Erythroblast (primary cell): ENCODE measurements at places on chromosomes 2 and 18.

- DNase-seq: no peak
Measured at GRCh38 chr2:1504311-1504750, 91.1 kb downstream of the TPO start.

DNA sequence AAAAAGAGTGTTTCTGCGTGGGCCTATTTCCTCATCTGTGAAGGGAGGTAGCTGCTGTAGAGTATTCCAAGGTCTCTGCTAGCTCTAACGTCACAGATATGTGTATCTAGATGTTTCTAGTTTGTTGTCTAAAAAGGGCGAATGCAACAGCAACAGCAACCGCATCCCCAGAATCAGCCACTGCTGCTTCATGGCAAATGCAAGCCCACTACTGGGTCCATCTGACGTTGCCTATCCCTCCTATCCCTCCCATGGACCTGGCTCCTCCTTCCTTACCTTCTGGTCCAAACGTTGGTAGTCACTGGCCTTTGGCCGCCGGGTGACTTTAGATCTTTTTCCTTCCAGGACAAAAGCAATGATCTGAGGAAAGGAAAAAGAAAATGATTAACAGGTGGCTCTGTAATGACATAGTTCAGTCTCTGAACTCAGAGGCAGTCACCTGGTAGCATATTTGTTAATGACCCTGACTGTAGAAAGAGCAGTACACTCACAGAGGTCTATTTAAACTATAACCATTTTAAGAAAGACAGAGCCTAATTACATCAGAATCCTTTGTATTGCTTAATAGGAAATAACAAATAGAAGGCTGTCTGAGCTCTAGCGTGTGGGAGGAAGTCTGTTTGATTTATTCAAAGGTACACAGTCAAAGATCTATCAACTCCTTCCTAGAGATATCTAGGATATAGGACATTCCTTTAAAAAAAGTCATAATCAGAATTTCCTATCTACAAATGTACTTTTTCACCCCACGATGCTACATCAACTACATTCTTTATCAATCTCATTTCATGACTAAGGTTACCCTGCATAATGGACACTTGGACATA, 2.9 kb downstream of the TGOLN2 start:
- DNase-seq: peak; percentile 13

GRCh38 chr2:237459741-237460174, 27.3 kb upstream of the MLPH start:
- no peak for DNase-seq

DNA sequence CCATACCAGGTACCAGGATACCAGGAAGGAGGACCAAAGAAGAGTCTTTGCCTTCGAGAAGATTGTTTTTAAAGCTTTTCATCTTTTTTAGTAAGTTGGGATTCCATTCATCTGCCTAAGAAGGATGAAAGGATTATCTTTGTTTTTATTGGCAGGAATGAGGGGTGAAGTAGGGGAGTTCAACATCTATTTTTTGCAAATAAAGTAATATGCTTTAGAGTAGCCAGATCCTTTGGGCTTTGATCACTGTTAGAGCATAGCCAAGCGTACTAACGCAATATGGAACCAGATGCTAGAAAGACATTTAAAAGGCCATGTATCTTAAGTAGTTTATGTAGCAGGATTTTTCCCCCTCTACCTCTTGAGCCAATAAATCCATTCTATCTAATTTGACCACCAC, 133.0 kb downstream of the PRPF40A start:
- no peak for DNase-seq

DNA sequence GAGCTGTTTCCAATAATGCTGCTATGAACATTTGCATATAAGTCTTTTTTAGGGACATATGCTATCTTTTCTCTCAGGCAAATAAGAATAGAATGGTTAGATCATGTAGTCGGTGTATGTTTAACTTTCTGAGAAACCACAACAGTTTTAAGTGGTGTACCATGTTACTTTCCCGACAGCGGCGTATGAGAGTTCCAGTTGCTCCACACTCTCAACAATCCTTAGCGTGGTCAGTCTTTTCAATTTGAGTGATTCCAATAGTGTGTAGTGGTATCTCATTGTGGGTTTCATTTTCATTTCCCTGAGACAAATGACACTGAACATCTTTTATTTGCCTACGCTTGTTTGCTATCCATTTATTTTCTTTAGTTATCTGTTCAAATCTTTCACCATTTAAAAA, 149.5 kb downstream of the ACOXL start:
- no peak for DNase-seq

- no peak for DNase-seq
Measured at GRCh38 chr2:65073879-65074565, 17.8 kb downstream of the CEP68 start.

- no peak for DNase-seq
Measured at GRCh38 chr2:98929920-98930319, 6.1 kb downstream of the CRACDL start.

- DNase-seq: peak; percentile 78
Measured at GRCh38 chr2:12451726-12452125, 265.0 kb upstream of the TRIB2 start.

- DNase-seq: no peak
Measured at GRCh38 chr18:63224630-63225029, 94.9 kb downstream of the BCL2 start.

- no peak for DNase-seq
Measured at GRCh38 chr2:56018267-56018666, 94.7 kb upstream of the EFEMP1 start.

DNA sequence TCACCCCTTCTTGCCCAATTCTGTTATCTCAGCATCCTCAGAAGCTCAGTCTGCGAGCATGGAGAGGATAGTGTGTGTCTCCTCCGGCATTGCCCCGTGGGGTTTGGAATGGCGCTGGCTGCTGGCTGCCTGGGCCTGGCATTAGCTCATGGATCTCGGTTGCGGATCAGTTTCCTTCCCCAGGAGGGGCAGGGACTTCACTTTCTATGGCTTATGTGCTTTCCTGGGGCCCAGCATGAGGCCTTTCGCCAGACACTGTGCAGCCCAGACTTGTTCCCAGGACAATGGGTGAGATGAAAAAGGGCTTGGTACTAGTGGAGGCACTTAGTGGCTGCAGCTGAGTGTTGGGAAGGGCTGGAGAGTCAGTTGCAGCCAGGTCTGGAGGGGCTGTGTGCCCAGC, 143.3 kb downstream of the GLI2 start:
- DNase-seq: no peak

DNA sequence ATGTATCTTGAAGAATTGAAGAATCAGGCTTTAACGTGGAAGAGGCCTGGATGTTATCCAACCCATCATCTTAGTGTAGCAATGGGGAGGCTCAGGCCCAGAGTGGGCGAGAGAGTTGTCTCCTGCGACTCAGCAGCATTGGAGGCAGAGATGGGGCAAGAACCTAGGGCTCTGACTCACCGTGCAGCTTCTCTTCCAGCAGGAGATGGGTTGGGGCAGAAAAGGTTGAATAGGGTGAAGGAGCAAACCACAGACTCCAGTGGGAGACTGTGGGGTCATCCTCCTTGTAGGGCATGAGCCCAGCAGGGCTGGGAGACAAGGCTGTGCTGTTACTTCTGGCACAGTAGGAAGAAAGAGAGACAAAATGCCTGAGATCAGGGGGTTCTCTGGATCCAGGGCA, 1.4 kb downstream of the IL36RN start:
- DNase-seq: no peak

DNA sequence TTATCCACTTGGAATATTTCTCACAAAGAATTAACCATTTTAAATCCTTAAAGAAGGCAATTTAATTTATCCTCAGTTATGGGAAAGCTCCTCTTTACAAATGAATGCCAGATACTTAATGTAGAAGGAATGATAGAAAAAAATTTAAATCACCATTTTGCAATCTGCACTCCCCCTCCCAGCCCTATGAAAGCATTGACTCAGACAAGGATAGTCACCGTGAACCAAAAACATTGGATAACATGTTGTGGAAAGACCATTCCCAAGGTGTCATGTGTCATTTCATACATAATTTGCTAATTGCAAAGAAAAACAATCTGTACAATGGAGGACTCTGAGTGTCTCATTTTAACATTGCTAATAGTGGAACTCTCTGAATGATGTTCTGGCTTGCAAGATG, 421.0 kb downstream of the TXNL1 start:
- DNase-seq: no peak

DNA sequence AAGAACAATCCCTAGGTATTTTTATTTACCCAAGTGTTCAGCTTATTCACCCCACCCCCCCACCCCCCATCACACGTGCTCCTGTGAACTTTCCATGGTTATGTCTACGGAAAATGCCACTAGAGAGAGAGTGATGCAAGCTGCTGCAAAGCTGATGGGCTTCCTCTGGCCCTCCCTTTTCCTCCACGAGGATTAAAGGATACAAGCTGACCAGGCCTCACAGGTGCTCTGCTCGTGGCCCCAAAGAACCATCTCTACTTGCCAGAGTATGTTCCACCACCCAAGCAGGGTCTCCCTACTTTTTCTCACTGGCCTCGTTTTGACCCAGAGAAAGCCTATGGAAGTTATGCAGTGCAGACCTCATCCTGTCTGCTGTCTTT, 342.6 kb downstream of the CELF4 start:
- no peak for DNase-seq

- no peak for DNase-seq
Measured at GRCh38 chr2:156896294-156896693, 361.2 kb upstream of the GALNT5 start.

- no peak for DNase-seq
Measured at GRCh38 chr2:119266091-119266589, 42.5 kb downstream of the STEAP3 start.
